ENCODE measurements at places on chromosomes 2 and 18.

DNA sequence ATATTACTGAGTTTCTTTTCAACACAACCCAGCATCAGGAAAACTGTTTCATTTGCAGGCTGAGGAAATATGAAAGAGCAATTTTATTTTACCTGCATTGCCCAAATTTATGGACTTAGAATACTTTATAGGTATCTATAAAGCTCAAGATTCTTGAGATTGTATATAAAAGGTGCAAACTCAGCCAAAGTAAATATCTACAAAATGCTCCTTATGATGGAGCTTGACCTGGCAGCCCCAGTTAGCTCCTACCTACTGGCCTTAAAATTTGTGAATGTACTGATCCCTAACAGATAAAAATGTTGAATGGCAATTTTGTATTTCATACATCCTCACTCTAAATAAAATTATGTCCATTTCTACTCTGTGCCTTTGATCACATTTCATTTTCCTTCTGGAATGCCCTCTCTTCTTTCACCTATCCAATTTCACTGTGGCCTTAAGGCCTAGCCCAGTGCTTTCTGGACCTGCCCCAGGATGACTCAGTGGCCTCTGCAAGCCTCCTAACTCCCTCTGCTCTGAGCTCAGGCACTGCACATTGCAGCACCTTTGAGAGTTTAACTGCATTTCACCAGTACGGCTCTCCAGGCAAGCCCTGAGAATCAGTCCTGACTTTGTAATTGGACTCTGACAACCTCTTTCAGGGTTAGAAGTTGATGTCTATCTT, 125.9 kb downstream of the ANTXR1 start:
- DNase-seq: no peak

GRCh38 chr2:53260568-53260967, 507.0 kb upstream of the CHAC2 start:
- no peak for DNase-seq

- no peak for DNase-seq
These were observed 12.9 kb downstream of the SMARCAL1 start for GRCh38 chr2:216425008-216425787.

- no peak for DNase-seq
These were observed 149.3 kb downstream of the FAM124B start for GRCh38 chr2:224252631-224253030.

DNA sequence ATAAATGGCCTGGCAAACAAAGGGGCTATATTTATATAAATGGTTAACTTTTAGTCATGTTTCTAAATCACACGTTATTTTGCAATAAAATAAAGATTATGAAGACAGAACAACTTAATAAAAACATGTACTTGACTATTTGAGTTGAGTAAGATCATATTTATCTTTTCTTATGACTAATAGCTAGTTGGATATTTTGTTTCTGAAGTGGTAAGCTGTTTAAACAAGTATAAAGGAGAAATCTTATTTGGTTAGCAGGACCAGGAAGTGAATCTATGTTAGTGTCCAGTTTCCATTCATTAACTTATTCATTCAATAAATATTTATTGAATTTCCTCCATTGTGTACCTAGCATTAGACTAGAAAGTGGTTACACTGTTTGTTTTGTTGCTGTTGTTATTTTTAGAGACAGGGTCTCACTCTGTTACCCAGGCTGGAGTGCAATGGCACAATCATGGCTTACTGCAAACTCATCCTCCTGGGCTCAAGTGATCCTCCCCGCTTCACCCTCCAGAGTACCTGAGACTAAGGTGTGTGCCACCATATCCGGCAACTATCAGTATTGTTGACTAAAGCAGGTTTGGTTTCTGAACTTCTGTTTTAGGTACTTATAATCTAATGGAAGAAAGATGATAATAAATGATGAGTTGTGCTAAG, 312.6 kb downstream of the DPP10 start:
- no peak for DNase-seq

GRCh38 chr2:136424112-136424511, 306.2 kb upstream of the CXCR4 start:
- no peak for DNase-seq

DNA sequence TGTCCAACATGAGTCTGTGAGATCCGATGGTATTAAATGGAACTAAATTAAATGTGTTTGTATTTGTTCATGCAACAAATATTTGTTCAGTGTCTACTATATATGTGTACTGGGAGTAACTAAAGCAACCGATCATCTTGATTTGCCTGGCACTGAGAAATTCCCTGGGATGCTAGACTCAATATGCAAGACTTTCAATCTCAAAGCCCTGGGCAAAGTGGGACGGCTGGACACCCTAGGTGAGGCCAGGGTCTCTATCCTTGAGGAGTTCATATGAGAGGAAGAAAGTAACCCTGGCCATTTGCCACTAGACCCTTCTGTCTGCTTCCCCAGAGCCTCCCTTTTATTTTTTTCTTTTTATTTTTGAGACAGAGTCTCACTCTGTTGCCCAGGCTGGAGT, 44.0 kb upstream of the HPCAL1 start:
- DNase-seq: no peak

DNA sequence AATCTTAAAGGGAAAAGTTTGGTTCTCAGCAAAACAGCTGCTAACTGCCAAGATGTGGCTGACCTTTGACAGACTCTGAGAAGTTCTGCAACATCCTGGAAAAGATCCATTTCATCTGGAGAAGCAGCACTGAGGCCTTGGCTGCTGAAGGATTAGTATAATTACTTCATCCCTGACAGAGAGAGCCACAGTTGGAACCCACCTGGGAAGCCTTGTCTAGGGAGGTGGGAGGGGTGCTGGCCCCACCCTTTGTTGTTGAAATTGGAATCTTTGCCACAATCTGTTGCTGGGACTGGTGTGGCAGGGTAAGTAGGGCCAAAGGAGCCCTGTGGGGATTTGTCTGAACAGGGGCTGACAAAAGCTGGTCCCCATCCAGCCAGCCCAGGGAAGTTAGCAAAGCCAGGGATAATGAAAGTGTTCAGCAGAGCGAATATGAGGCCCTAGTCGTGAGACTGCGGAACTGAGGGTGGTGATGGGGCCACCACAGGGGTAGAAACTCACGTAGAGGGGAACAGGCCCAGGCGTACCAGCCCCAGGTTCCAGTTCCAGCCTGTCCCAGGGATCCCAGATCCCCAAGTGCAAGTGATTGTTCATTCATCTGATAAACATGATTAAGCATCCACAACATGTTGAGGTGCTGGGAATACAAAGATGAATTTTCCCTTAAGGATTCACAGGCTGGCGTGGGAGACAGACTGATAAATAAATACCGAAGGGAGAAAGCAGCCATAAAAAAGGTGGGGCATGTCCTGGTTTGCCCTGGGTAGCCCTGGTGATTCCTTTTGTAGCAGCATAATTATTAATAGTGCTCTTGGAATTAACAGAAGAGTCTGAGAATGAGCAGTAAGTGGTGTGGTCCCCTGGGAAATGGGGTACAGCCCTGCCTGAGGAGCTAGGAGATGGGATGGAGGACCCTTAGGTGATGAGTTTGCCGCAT, 60.0 kb downstream of the MYO1B start:
- no peak for DNase-seq

GRCh38 chr2:204258890-204259289, 286.4 kb upstream of the PARD3B start:
- DNase-seq: no peak

- no peak for DNase-seq
These were observed 70.9 kb downstream of the MTCL1 start for GRCh38 chr18:8776013-8776943.

DNA sequence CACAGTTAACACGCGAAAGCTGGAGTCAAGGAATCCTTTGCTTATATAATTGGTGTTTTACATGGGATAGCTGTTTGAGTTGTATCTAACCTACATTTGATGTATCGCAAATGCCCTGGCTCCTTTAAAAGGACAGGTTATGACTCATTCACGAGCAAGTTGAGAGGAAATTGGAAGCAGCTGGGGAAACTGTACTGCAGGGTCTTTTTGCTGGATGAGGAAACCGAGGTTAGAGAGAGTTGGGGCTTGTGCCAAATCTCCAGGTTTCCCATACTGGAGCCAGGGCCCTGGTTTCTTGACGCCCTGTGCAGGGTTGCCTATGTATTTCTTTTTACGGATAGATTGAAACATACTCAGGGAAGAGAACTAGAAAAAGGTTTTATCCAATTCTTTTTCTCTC, 60.0 kb upstream of the SPTBN1 start:
- DNase-seq: no peak

DNA sequence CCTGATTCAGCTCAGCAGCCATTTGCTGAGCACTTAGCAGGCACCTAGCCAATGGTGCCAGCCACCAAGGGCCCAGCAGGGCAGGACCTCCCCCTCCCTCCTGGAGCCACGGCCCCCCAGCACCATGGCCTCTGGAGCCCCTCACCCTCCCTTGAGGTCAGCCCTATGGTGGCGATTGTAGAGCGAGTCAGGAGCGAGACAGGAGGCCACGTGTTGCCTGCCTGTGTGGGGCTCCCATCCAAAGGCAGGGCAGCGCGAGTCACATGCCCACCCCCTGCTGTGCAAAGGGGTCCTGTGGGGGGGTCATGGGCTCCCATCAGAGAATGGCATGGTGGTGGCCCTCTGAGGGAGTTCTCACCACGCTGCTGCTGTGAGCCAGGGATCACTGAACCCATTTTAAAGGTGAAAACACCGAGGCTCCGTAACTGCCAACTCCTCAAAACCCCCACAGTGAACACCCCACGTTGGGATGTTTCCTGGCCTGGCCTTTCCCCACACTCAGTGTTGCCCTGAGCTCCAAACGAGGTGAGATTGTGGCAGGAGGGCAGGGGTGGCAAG, 35.6 kb downstream of the RAMP1 start:
- DNase-seq: no peak

DNA sequence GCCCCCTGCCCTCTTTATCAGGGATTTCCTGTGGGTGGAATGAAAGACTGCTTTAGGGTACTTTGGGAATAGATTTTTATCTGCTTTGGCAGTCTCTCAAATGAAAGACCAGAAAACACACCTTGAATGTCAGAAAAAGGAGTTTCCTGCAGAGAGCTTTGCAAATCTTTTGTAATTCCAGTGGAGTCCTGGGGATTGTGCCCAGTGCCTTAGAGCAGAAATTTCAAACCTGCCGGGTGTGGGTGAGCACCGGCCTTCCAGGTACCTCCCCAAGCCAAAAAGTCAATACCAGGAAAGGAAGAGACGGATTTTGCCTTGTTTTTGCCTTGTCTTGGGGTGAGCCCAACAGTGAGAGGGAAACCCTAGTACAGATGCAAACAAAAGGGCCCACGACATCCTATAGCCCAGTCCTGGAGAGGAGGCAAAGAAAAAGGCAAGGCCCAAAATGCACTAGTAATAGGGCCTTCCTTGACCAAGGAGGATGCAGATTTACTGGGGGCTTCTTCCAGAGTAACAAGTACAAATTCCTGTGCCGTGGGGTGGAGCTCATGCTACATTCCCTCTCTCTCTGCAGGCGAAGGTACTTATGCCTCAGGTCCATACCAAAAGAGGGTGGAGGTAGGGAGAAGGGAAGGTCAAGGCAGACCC, 36.4 kb downstream of the FOXI3 start:
- no peak for DNase-seq
